ENCODE measurements at places on chromosomes 2 and 18.

GRCh38 chr2:101047774-101048173 is 45.7 kb downstream of the RPL31 start:
- DNase-seq, result no peak

DNA sequence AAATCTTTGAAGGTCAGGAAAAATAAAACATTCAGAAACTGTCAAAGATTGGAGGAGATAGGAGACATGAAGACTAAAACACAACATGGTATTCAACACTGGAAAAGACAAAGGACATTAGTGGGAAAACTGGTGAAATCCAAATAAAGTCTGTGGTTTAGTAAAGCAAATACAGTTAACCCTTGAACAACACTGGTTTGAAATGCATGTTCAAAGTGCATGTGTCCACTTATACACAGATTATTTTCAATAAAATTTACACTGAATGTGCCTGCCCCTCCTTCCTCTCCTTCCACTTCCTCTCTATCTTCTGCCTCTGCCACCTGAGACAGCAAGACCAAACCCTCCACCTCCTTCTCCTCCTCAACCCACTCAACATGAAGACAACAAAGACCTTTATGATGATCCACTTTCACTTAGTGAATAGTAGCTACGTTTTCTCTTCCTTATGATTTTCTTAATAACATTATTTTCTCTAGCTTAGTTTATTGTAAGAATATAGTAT is 14.5 kb downstream of the OLA1 start:
- DNase-seq, result no peak

- no peak for DNase-seq
Observed at GRCh38 chr2:124514236-124514635, 489.1 kb downstream of the CNTNAP5 start.

DNA sequence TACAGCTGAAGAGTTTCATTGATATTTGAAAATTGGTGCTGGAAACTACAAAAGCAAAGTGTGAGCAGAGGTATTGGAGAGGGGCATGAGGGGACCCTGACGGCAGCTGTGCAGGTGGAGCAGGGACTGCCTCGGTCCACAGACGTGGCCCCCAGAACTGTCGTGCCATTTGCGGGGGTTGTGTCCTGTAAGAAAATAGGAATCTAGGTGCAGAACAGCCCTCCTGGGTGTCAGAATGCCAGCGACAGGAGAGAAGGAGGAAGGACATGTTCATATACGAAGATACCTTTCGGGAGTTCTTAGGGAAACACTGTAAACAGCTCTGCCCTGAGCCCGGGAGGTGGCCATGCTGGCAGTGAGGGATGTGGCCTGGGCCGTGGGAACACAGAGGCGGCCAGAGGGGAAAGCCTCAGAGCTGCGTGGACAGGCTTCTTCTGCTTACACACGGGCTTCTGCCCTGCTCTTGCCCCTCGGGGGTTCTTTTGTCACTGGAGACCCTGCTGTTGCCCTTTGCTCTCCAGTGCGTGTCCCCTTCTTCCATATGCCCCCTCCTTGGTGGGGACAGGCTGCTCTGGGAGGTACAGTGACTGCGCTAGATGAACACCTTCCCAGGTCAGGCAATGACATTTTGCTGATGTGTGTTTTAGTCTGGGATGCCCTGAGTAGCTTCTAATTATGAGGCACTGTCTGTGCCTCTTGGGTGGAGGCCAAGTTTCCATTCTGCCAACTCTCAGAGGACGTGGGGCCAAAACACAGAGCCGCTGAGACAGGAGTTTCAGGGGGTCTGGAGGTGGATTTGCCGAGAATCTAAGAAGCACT is 81.9 kb upstream of the TXNDC2 start:
- peak; percentile 65 for DNase-seq

DNA sequence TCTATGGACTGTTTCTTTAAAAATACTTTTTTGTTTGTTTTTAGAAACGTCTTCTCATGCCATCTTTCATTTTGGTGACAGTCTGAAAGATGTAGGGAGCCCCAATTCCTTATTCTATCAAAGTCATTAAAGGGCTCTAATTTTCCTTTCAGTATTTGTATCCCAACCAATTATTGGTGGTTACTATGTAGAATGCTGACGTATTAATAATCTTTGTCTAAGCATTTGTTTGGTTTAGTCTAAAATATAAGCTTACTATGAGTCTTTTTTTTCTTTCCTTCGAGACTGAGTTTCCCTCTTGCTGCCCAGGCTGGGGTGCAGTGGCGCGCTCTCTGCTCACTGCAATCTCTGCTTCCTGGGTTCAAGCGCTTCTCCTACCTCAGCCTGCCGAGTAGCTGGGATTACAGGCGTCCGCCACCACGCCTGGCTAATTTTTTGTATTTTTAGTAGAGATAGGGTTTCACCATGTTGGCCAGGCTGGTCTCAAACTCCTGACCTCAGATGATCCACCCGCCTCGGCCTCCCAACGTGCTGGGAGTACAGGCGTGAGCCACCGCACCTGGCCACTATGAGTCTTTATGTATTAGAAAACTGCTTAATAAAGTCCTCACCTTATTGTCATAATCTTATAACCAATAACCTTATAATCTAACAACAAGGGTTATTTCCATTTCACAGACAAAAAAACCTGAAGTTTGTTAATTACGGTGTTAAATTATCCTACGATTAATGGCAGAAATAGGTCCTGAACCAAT is 849 bp upstream of the VRK2 start:
- DNase-seq, result no peak

DNA sequence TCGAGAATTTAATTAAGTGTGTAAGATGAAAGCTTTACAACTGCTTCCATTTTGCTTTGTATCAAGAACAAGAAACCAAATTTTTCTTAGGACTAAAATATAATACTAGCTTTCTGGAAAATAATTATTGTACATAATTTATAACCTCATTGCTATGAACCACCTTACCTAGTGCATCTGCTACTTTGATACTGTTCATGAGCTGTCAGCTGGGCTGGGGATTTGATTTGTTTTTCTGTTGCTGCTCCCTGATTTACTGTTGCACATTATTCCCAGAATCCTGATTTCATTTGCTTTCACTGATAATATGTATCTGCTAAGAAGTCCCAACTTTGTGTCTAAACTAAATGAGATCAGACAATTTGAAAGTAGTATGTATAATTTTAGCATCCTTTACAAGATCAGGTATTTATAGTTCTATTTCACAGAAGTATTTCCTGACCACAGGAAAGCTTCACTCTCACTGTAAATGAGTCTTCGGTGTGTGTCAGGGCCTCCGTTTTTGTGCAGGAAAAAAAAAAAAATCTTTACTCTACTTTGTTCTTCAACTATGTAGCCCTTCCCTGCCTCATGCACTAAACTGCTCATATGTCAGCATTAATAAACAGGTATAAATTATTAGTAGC is 105.6 kb upstream of the CCDC150 start:
- no peak for DNase-seq

DNA sequence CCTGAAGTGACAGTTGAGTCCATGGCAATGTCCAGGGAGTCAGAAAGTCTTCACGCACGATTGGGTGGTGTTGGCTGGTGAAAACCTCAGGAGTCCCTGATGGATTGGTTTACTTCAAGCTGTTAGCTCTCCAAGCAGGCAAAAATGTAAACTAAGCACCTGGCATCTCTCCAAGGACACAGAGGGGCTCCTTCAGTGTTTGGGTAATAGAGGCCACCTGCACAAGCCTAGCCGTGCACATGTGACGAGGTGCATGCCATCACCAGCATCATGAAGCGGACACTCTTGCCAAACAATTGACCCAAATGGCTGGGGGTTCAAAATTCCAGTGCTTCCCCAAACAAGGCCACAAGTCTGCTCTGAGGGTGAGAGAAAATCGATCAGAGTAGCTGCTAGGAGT is 104.7 kb upstream of the CD302 start:
- DNase-seq, result no peak

DNA sequence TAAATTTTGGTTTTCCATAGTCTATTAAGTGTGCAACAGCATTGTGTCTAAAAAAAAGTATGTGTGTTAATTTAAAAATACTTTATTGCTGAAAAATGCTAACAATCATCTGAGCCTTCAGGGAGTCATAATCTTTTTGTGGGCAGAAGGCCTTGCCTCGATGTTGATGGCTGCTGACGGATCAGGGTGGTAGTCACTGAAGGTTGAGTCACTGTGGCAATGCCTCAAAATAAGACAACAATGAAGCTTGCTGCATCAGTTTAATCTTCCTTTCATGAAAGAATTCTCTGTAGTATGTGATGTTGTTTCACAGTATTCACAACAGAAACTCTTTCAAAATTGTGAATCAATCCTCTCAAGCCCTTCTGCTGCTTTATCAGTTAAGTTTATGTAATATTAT is 31.3 kb downstream of the HDHD2 start:
- DNase-seq, result no peak

- DNase-seq, result no peak
Observed at GRCh38 chr2:21443494-21444105, 319.8 kb downstream of the TDRD15 start.

DNA sequence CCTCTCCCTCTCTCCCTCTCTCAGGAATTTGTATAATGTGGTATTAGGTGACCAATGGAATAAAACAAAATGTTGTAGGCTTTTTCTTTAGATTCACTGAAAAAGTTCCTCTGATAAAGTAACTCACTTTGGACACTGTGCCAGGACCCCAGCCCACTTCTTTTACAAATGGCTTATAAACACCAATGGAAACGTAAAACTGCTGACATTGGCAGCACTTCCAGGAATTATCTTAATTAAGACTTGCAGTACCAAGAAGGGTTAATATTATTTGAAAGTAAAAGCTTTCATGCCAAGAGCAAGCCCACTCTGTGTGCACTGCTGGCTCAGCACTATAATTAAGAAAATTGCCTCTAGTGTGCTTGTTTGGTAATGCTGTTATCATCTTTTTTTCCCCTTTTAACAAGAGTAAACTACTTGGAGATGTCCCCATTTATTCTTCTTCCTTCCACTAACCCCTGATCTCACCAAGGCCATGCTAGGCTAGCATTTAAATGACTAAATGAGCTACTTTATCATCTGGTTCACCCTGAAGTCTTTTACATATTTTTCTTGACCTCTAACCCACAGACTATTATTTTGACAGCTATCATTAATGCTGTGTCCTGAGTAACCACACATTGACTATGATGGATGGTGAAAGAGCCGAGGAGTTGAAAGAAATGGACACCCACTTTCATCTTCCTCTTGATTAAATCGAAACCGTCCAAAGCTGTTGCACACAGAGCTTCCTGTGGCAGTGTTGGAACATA is 232.2 kb upstream of the ETAA1 start:
- no peak for DNase-seq

DNA sequence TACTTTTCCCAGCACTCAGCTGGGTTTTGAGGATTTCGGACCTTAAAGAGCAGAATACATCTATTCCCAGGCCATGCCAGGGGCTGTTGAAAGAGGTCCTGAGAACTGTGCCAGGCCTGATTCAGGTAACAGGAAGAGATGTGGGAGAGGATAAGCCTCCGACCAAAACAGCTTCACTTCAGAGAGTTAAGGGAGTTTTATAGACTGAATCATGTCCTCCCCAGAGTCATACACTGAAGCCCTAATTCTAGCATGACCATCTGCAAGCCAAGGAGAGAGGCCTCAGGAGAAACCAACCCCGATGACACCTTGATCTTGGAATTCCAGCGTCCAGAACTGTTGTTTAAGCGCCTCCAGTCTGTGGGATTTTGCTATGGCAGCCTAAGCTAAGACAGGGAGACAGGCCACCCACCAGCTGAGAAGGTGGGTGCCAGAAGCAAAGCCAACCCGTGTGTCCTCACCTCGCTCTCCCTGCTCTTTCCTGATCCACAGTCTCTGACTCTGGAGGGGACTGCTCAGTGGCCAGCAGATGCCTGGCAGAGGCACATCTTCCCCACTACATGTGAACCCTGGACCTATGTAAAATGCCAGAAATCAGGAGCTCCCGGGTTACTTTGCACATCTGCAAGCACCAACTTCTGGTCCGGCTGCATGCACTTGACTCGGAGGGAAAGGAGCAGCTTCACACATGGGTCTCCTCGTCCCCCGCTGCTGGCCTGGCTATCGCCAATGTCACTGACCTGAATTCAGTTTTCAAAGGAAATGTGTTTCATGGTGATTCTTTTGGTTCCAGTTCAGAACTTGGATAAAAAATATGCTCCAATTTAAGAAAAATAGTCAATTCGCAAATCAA is 116.8 kb upstream of the EPC2 start:
- DNase-seq, result no peak

DNA sequence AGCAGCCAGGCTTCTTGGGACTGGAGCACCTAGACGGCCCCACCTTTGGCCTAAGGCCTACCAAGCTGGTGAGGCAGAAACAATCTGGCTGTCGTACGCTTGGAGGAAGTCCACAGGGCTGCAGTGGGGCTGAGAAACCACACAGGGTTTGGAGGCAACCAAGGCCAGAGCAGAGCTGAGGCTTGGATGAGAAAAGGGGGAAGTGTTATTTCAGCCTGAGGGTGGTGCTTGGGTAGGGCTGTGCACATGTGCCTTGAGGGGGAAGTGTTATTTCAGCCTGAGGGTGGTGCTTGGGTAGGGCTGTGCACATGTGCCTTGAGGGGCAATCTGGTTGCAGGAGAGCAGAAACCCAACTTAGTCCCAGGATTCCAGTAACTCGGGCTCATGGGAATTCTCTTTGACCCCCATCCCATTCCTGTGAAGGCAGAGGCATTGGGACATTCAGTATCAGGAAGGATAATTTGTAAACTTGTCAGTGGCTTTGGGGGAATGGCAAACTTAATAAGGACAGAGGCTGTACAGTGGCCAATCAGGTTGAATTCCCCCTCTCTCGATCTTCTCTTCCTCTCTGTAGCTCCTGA is 971 bp upstream of the FBXO41 start:
- DNase-seq, result no peak

- DNase-seq, result no peak
Observed at GRCh38 chr18:31419457-31419932, 28.0 kb upstream of the DSG3 start.

GRCh38 chr2:86021396-86022378 is 84.0 kb downstream of the POLR1A start:
- DNase-seq, result no peak

DNA sequence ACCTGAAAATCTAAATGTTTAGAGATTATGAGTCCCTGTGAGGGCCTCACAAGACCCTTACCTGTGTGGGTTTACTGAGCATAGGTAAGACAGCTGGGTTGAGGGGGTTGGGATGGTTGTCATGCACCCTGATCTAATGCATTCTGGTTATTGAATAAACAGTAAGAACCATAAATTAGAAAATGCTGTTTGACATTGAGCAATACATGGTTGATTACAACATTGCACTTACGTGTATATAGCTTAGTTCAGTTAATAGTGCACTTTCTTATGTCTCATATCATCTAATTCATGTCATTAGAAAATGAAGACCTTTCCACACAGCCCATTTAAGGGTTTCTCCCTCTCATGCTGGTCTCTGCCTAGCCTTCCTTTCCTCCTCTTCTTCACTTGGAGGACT is 253.5 kb upstream of the ATP5MC3 start:
- no peak for DNase-seq

GRCh38 chr18:50982802-50983179 is 15.0 kb downstream of the ELAC1 start:
- DNase-seq, result peak; percentile 79

- DNase-seq, result no peak
Observed at GRCh38 chr2:240836781-240837467, 16.9 kb upstream of the KIF1A start.

DNA sequence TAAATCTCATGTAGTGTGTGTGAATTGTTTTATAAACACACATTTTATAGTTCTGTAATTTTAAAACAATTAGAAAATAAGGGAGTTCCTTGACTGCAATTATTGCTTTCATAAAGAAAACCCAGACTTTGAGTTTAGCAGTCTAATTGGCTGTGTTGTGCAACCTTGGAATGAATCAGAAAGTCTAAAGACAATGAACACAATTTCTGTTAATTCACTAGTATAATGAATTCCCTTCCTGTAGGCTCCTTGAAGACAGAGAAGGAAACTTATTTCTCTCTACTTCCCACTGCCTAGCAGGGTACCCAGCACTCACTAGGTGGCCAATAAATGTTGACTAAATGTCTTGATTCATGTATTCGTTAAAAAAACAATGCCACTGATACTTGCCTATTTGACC is 79.9 kb downstream of the ANTXR1 start:
- DNase-seq, result no peak

All from LNCaP clone FGC (cell line).